Activated CD4-positive, alpha-beta T cell treated with anti-CD3 and anti-CD28 coated beads, Interleukin-2, amount 10 ng/mL, durations not matched to agents 7 days and 5 days (primary cell): ENCODE measurements at places on chromosomes 12 and 14.
A peak's percentile ranks its signal among the peaks of the same experiment; 100 is the strongest.

GRCh38 chr12:74776378-74776777 is 238.7 kb downstream of the ATXN7L3B start:
- DNase-seq, result no peak

DNA sequence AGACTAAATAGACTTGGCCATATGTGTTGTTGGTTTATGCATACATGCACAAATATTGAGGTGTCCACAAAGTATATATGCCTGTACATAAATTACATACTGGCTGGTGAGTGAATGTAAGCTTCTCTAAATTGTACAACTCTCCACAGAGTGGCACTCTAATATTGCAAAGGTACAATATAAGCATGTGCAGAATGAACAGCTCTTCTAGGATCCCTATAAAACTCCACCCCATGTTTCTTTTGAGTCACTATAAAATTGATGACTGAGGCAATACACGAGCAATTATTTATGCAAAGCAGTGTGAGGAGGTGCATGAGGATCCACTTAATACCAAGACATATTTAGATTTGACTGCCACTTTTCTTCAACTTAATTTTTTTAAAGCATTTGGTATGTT is 172.2 kb downstream of the NAV3 start:
- DNase-seq, result no peak

- peak; percentile 67 for DNase-seq
These were observed 3.7 kb upstream of the NECAP1 start for GRCh38 chr12:8078398-8078797.

GRCh38 chr12:120225852-120226640 is 25.1 kb upstream of the RPLP0 start:
- DNase-seq, result peak; percentile 39

- peak; percentile 24 for DNase-seq
These were observed 7.5 kb downstream of the KLRG1 start for GRCh38 chr12:8996682-8997405.

DNA sequence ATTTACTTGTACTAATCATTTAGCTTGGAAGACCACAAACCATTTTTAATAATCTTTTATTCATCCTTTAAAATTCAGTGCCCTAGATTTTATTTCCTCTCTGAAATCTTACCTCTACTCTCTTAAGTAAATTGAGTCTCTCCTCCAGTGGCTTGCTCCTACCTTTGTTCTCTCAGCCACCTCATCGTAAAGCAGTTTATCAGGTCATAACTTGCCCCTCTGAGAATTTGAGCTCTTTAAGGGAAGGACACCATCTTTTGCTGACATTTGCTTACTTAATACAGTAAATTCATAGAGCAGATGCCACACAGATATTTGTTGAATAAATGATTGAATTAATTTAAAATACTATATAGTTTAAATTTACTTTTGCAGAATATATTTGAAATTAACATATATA is 794.3 kb downstream of the C12orf50 start:
- DNase-seq, result no peak

- no peak for DNase-seq
These were observed 10.5 kb downstream of the AKT1 start for GRCh38 chr14:104784846-104785707.

GRCh38 chr12:60123557-60123956 is 527.7 kb downstream of the SLC16A7 start:
- DNase-seq, result no peak

DNA sequence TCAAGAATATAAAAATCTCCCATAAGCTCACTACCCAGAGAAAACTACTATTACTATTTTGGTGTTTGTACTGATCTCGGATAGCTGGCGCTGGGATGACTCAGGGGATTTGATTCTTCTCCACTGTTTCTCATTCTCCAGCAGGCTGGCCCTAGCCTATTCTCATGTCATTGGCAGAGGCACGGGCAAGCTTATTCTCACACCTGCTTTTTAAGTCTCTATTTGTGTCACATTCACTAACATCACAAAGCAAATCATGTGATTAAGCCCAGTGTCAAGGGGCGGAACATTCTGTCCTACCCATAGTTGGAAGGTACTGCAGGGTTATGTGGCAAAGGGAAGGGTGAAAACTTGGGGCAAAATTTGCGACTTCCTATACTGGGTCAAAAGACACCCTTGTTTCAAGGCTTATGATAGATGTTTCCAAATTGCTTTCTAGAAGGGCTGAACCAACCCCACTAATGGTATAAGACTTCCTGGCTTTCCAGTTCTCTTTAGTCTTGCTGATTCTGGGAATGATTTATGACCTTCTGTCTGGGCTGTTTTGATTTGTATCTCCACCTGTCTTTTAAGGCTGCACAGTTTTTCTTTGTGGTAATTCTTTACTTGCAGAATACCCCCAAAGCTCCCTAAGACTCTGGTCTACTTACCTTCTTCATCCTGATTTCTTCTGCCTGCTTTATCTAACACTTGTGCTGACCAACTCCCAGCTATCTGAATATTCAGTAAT is 406.4 kb downstream of the NRXN3 start:
- DNase-seq, result no peak

GRCh38 chr12:70244409-70244808 is 1.2 kb downstream of the CNOT2 start:
- DNase-seq, result no peak

GRCh38 chr12:121861636-121862254 is 3.1 kb upstream of the HPD start:
- no peak for DNase-seq

- DNase-seq, result no peak
These were observed 82.9 kb downstream of the SSPN start for GRCh38 chr12:26278266-26278665.

DNA sequence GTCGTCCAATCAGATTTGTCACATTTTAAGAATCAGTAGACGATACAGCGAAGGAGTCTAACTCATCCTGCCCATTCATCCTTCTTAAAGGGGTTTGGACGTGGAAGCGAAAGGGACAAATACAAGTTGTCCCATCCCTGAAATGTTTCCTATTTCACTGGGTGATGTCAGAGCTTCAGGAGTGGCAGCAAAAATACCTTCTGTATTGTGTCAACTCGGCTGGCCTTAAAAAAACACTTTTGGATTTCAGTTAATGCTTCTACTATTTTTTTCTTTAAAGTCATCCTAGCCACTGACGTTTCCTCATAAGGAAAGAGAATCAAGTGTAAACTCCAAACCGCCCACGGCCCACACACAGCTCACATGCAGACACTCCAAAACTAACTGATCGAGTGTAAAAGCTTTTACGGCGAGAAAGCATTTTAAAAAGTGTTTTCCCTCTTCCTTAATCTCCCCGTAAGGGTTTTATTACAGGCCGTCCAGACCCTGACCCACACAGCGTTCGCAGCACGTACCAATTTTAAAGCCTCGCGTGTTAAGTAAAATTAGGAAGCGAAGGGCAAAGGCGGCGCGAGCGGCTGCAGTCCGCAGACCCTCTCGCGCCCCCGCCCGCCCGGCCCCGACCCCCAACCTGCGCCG is 593 bp downstream of the CFL2 start:
- DNase-seq, result peak; percentile 8

GRCh38 chr12:120858306-120859088 is 45.7 kb downstream of the SPPL3 start:
- no peak for DNase-seq

DNA sequence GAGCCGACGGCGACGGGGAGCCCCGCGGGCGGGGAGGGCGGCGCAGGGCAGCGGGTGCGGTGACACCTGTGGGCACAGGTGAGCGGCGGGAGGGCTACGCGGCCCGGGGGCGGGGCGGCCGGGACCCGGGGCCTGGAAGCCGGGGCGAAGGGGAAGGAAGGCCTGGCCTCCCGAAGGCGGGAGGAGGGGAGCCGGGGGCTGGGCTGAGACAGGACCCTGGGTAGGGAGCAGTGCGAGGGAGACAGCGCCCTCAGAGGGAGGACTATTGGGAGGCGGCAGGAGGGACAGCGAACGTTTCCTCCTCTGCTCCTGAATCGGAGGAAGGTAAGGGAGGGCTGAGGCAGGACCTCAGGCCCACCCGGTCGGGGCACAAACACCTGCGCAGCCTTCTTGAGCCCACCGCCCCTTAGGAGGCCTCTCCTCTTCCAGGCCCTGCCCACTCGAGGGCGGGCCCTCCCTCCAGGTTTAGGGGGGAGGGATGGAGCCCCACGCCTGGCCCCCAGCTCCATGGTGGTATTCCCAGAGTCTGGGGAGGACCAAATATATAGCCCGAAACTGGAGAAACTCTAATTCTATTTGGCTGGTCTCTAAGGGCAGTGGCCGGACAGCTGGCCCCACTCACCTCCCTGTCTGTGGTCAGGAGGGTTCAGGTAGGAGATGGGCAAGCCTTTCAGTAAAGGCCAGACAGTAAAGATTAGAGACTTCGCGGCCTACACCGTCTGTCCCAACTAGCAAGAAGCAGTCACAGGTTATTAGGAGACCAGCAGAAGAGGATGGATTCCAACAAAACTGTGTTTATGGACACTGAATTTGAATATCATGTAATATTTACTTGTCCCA is 509 bp downstream of the PLEKHG6 start:
- DNase-seq, result no peak

GRCh38 chr12:109611223-109611622 is 37.6 kb downstream of the MVK start:
- no peak for DNase-seq

DNA sequence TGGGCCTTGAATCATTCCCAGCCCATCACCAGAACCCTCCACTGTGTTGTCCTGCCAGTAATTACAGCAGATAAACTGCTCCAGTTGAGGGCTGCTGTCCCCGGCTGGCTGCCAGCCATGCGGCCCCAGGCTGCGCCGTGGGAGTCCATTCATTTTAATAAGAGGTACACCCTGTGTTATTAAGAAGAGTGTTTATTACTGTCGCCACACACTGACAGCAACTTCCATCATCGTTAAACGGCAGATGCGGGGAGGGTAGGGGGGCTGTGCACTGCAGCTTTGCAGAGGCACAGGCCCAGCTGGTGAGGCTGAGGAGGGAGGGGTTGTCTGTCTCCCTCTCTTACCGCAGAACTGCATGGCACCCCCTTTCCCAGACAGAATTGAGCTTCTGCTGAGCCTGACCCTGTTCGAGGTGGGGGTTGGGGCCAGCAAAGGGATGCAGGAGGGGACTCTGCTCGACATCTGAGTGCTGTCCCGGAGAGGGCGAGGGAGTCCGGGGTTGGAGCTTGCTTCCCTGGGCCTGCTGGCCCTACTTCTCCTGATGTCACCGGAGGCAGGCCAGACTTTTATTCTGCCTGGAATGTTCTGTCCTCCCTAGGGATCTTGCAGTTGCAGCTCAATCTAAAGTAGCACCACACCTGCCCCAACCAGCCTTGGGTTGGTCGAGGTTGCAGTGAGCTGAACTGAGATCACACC is 33.8 kb upstream of the GPATCH2L start:
- DNase-seq, result no peak

- no peak for DNase-seq
These were observed 556.7 kb upstream of the FBXO33 start for GRCh38 chr14:39988939-39989338.
